ENCODE measurements at places on chromosomes 2 and 18.

DNA sequence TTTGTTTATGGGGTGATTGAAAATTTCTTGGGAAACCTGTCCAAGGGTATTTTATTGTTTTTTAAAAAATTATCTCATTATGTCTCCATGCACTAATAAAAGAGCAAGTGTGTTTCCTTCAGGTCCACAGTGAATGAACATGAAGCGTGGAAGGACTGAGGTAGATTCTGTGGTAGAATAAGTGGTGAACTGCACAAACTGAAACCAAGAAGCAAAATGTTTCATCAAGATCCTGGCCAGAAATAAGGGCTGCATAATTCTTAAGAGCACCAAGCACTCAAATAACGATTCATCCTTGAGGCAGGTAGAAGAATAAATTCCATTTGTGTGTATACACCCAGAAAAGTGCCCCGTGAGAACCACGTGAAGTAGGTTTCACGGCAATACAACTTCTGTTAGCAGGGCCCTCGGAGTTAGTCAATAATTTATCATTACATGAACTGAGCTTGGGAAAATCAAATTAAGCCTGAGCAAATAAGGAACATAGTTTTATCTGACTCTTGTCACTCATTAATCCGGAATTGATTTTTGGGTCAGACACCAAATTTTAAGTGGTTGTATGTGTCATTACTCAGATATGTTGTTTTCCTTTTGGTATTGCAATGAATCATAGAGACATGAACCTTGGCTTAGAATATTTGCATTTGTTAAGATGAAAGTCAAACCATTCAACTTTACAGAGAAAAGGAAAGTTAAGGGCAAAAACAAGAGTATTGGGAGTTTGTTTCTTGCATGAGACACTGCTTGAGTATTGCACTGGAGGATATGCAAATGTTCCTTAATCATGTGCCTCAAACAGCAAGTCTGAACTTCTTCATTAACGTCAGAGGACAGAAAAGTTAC lies 472.6 kb upstream of the NETO1 start:
- no peak for DNase-seq

DNA sequence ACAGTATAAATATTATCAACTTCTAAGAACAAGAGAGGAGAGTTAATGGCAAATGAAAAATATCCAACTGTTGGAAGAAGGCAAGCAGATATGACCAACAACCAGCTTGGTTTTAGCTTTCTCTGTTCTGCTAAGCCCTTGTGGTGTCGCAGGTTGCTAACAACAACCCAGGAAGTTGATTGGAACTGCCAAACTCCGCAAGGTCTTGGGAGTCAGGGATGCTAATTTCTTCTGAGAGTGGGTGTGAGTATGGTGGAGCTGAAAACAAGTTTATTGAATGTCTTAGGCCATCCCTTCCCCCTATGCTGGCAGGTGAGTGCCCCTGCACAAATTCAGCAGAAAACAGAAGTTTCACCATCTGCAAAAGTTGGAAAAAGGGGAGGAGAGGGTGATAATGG lies 17.5 kb downstream of the BZW1 start:
- DNase-seq = no peak

DNA sequence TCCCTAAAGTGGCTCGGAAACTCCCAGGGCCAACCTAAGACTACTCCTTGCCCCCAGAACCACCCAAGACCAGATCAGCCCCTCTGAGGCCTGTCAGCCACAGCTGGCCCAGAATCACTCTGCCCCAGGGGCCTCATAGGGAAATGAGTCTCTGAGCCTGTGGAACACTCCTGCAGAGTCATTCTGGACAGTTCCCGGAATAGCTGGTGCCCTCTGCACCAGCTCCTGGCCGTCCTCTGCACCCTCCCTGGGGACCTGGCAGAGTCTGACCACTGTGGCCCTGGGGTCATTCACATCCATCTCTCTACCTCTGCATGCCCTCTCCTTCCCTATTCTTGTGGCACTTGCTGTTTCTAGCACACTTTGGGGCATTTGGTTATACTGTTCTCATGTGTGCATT lies 14.6 kb upstream of the TMEM214 start:
- no peak for DNase-seq

DNA sequence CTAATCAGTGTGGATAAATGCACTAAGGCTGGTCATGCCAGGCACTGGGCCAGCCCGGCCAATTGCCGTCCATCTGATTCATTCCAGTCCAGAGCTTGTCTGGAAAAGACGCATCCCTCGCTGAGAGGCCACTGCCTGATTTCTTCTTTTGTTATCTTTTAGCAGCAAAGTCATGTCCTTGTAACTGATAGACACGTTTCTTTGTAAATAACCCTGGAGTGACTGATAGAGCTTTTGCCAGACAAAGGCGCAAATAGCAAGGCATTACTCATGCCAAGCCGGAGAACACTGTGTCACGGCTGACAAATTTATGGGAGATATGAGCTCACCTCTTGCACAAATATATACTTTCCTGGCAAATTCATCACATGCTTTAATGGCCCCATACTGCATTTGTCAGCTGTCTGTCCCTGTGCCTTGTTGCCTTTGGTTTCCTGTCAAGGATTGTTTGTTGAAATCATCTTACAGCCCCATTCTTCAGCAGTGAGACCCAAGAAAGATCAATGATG lies 164.4 kb downstream of the ETAA1 start:
- peak; percentile 88 for DNase-seq

GRCh38 chr2:168336786-168337388 lies 89.5 kb upstream of the STK39 start:
- no peak for DNase-seq

GRCh38 chr2:168964251-168964807 lies 63.2 kb downstream of the G6PC2 start:
- no peak for DNase-seq

DNA sequence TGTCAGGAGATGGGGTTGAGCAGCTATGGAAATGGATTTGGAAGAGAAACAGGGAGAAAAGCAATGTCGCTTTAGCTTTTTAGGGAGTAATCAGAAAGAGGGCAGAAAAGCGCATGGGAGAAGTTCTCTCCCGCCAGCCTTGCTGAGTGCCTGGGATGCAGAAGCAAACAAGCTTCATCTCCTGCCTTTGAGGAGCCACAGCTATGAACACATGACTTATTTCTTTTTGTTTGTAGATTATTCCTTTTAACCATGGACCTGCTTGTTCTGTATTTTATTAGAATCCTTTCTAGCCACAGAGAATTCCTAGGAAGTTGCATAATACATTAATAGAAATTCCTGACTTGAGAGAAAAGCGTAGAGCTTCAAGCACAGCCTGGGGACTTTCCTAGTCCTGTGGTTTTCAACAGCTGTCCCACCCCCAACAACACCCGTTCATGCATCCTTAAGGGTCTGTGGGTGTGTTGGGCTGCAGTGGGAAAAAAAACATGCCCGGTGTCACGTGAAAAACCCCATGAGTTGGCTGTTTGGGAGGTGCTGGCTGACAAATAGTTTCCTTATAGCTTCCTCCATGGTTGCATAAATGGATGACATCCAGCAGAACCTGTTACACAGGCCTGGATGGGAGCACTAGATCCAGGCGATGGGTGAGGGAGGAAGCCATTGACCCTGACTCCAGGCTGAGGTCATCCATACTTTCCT lies 14.9 kb downstream of the SLC9A4 start:
- DNase-seq = peak; percentile 32

- no peak for DNase-seq
Measured at GRCh38 chr2:28364610-28365009, 28.0 kb upstream of the FOSL2 start.

DNA sequence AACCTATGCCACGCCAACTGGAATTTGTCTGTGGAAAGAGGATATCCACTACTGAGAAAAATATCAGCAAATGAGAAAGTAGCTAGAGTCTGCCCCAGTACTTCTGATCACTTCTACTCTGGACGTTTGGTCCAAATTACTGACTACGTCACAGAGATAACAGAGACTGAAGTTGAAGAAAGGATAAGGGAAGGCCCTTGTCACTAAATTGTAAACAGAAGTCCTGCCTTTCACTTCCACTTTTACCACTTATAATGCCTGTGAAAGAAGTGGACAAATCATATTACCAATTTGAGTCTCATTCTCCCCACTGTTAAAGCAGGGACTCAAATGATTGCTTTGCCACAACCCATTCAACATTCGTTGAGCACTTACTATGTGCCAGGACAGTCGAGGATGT lies 173.9 kb upstream of the ERBB4 start:
- no peak for DNase-seq

GRCh38 chr2:169768262-169768995 lies 30.2 kb upstream of the SSB start:
- no peak for DNase-seq

- peak; percentile 80 for DNase-seq
Measured at GRCh38 chr2:224518806-224519580, 66.2 kb downstream of the CUL3 start.

DNA sequence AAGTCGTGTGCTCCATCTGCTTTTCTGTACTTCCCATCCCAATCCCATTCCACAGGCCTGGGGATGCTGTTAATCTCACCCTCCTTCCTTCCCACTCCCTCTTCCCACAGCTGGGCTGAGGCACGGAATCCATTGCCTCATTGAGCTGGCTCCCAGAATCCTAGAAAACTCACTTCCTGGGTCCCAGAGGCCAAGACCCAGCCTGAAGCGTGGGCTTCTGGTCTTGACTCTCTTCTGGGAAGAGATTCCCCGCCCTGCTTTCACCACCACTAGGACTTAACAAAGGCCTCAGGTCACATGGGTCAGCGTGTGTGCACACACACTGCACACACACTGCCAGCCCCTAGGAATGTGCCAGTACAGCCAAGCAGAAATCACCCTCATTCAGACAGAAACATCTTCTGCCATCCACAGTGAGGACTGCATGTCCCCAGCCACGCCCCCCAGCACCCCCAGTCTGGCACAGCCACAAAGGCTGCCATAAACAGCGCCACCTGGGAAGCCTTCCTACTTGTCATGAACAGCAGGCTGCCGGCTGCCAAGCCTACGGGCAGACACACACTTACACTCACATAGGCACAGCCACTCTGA lies 165.8 kb downstream of the TNS1 start:
- DNase-seq = peak; percentile 92

GRCh38 chr18:22434973-22435608 lies 17.4 kb upstream of the CTAGE1 start:
- peak; percentile 47 for DNase-seq

DNA sequence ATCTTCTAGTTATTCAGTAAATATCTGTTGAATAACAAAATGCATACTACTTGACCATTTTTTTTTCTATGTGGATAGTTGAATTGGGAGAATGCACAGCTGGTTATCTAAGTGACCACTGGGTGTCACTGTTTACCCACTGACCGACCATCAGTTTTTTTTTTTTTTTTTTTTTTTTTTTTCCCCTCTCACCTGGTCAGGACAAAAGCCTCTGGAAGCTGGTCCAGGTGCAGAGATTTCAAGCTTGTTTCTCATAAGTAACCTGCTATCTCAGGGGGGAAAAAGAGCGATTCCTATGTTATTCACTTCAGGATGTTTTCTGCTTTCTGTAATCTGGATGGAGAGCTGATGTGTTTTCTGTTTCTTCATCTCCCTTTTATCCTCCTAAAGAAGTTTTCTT lies 256.0 kb downstream of the DCDC2C start:
- DNase-seq = peak; percentile 26

DNA sequence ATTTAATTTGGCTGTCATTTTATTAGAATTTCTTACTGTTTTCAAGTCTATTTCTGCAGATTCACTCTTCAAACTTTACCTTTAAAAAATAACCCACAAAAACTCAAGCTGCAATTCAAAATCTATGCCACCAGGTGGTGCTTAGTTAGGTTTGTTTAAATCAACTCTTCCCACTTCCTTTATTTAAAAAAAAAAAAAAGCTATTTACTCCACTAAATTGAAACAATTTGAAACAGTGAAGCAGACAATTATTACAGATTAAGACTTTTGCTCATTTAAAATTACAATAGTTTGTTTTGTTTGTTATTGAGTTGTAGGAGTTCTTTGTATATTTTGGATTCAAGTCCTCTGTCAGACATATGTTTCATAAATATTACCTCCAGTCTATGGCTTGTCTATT lies 300.0 kb downstream of the PDE11A start:
- peak; percentile 54 for DNase-seq

DNA sequence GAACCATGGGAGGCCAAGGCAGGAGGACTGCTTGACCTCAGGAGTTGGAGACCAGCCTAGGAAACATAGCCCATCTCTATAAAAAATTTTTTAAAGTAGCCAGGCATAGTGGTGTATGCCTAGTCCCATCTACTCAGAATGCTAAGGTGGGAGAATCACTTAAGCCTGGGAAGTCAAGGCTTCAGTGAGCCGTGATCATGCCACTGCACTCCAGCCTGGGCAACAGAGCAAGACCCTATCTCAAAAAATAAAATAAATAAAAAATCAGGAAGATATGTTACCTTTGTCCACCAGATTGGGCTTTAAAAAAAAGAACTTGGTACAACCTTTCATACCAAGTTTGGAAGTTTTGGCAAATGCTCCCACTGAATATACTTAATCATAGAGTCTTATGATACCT lies 35.3 kb downstream of the CFAP210 start:
- DNase-seq = no peak

GRCh38 chr2:174338671-174339560 lies 4.2 kb downstream of the SP9 start:
- no peak for DNase-seq

- DNase-seq = peak; percentile 62
Measured at GRCh38 chr2:175030380-175031271, 25.4 kb upstream of the CHN1 start.

DNA sequence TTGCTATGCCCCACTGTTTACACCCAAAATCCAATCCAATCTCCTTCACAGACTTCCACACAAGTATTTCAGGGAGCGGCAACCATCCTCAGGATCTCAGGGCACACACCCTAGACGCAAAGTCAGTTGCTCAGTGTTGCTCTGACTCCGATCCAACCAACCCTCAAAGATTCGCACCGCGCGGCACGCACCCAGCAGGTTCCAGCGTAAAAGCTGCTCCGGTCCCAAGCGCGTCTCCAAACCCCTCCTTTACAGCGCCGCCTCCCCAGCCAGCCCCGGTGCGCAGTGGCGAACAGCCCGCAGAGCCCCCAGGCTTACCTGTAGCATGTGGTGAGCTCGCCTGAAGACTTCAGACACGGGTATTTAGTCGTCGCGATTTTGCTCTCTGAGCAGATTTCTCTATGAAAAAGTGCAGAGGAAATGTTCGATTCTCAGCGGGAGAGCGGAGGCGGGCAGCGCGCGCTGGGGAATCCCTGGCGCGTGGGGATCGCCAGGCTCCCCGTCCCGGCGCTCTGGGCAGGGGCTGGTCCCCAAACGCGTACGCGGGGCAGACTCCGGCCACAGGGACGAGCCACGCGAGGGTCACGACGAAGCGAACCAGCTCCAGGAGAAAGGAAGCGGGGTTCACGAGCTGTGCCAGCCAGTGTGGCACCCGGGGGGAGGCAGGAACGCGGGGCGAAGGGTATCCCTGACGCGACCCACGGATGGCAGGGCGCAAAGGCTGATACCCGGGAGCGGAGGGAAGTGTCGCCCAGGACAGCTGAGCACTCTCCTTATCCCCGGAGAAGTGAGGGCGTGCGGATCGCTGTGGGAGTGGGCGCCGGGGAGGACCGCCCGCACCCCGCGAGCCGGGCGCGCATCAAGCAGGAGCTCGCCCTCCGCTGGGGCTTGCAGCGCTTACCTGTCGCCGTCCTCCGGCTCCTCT lies 650 bp downstream of the CCBE1 start:
- peak; percentile 74 for DNase-seq

Data from cardiac fibroblast (primary cell).